ENCODE measurements at places on chromosomes 7 and 10.

- peak; percentile 56 for DNase-seq
Measured at GRCh38 chr10:87658321-87658795, 1.3 kb upstream of the PAPSS2 start.

GRCh38 chr7:47710201-47710935, 128.5 kb upstream of the TNS3 start:
- DNase-seq = no peak

DNA sequence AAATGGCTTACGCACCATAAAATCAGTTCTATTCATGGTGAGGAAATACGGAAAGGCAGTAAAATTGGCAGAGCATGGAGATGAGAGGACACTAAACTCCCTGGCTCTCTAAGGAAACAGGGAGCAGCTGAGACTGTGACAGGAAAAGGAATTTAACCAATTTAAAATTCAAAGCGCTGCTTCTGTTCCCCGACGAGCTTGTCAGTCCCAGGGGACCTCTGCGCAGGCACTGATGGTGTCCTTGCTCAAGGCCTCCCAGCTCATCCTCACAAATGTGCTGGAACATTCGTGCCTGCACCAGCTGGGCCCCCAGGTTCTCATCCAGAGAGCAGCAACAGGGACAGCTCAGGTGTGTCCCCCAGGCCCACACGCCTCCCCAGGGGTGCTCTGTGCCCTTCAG, 101.4 kb downstream of the MAD1L1 start:
- DNase-seq = no peak

DNA sequence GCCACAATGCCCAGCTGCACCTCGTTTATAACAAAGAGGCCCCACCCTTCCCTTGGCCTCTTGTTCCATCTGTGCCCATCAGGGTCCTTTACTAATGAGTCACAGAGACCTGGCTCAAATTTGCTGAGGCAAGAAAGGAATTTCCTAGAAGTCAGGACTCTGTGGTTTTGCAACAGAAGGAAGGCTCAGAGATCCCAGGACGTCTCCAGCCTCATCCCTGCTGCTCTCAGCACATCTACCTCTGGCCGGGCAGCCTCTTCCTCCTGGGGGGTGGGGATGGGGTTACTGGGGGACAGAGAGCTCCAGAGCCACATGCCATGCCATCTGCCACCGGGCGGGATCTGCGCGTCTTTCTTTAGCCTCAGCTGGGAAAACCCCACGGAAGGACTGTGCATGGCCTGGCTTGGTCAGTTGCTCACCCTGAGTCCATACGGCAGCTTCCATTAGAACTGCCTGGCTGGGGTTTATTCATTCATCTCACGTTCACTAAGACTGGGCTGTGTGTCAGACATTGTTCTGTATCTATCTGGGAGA, 41.9 kb upstream of the PSMG3 start:
- no peak for DNase-seq

DNA sequence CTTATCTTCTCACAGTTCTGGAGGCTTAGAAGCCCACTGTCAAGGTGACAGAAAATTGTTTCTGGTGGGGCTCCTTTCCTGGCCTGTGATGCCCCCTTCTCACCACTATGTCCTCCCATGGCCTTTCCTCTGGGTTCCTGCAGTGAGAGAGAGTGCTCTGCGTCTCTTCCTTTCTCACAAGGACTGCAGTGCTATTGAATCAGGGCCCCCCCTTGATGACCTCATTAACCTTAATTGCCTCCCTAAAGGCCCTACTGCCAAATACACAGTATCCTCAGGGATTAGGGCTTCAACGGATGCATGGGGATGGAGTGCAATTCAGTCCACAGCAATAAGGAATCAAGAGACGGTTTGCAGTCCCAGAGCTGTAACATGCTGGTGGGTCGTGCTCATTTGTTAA, 82.0 kb upstream of the GRB10 start:
- no peak for DNase-seq

GRCh38 chr10:21399392-21400035, 126.0 kb downstream of the SKIDA1 start:
- peak; percentile 24 for DNase-seq

DNA sequence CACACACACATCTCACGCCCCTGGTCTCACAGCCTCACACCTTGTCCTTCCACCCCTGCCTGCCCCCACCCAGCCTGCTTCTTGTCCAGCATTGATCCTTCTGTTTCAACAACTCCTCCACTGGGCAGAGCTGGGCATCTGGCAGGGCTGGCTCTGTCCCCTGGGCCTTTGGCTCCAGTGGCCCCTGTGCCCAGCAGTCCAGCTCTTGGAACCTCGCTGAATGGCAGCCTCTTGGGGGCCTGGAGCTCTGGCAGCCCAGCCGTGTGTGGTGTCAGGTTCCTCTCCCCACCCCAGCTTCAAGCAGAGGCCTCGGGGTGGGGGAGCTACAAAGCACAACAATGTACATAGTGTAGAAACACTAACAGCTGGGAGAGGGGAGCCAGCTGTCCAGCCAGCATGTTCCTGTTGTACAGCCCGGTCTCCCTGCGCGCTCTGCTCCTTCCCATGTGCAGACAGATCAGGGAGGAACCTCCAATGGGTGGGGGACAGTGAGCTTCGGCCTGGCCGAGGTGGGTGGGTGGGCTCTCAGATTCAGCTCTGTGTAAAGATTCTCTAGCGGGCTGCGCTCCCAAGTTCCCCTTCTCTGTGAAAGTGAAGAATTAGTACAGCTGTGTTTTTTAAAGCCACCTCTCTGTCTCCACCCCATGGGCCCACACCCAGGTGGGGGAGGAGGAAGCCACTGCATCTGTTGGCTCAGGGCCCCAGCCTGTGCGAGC, 19.4 kb downstream of the ZMIZ2 start:
- no peak for DNase-seq

GRCh38 chr10:129833468-129833950, 130.6 kb downstream of the EBF3 start:
- DNase-seq = no peak

- DNase-seq = no peak
Measured at GRCh38 chr7:95811846-95812445, 39.6 kb downstream of the DYNC1I1 start.

DNA sequence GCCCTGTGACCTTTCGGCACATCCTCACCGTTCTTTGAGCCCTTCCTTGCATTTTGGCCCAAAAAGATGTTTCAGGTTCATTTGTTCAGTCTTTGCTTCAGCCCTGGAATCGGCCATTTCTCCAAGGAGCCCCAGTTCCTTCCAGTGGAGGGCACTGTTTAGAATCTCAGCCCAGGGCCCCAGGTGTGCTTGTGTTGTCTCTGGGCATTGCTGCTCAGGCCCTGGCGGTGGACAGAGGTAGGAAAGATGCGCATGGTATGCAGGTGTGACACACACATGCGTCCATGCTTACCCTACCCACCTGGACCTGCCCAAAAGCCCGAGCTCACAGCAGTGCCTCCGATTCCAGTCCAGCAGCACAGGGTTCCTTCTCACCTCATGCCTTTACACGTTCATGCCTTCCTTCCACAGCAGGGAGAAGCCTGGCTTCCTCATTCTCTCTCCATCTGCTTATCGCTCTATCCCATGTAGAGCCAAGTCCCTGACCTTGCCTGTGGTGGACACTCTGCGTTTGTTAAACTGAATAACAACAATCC, 70.6 kb downstream of the LHPP start:
- DNase-seq = no peak

DNA sequence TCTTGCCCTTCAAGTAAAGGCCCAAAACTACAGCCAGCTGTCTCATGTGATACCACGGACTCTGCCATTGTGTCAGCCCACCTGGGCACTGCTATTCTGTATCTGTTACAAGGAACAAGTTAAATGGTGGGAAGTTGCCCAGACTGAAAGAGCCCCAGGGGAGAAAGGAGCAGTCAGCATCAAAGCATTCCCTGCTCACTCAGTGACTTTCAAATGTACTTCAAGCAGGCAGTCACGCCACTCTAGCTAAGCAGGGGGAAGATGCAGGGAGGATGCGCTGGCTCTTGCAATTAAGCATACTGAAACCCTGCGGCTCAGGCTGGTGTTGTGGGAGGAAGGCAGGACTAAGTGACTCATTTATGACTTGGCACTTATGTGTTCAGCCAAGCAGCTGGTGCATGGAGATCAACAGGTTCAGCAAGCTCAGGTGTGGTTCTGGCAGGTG, 1249.6 kb downstream of the TYW1 start:
- peak; percentile 83 for DNase-seq

- no peak for DNase-seq
Measured at GRCh38 chr7:140458916-140459315, 20.4 kb downstream of the MKRN1 start.

DNA sequence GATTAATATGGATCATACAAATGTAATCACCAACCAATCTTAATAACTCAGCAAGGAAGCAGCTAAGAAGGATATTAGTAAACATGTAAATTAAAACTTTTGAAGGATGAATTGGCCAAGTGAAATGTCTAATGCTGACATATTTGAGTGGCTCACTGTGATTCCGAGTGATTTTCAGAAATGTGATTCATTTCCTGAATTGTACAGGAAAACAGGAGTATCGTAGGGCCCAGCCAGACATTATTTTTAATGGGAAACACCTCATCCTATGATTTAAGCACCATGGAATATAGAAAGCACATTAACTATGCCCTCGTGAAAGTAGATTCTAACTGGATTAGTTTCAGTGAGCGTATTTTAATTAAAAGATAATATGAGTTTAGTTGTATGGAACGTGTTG, 82.3 kb downstream of the LHFPL3 start:
- no peak for DNase-seq

DNA sequence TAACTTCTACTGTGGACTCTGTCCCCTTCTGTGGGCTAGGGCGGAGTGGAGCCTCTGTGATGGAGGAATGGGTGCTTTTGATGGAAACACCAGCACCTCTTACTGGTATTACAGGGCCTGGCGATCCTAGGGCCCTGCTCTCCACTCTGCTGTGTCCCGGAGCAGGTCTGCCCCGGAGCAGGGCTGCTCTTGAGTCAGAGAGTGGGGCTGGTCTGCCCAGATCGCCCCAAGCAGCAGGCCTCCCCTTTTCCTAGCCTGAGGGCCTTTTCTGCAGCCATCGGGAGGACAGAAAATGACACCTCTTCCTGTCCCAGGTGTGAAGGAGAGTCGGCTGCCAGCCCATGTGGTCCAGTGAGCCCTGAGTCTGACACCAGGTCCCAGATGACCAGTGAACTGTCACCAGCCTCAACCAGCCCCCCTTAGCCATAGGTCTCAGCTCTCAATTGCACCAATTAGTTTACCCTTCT, 1.4 kb downstream of the ZNF282 start:
- no peak for DNase-seq

DNA sequence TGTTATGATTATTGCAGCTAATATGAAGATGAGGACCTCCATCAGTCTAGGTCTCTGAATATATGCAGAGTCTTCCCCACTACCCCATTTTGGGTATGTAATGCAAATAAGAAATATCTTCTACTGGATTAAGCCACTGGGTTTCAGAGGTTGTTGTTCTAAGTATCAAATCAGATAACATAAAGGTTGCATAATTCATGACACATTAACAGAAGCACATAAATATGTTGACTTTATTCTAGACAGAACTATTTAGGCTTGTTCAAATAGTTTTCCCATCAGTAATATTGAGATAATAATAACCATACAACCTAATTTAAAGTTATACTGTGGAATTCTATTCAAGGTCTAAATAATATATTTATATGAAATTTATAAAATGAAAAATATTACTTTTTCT, 157.1 kb downstream of the ETV1 start:
- DNase-seq = no peak

- DNase-seq = no peak
Measured at GRCh38 chr7:66939325-66939724, 18.3 kb downstream of the TMEM248 start.

- no peak for DNase-seq
Measured at GRCh38 chr10:33143160-33143728, 185.2 kb upstream of the ITGB1 start.

GRCh38 chr10:72490951-72491350, 134.9 kb downstream of the MICU1 start:
- DNase-seq = no peak

- no peak for DNase-seq
Measured at GRCh38 chr7:90944021-90944420, 320.2 kb upstream of the FZD1 start.

GRCh38 chr10:87507879-87508483, 3.3 kb downstream of the MINPP1 start:
- DNase-seq = no peak

GRCh38 chr7:148287538-148287937, 303.0 kb upstream of the C7orf33 start:
- DNase-seq = no peak

GRCh38 chr7:98629001-98629431, 11.9 kb downstream of the NPTX2 start:
- no peak for DNase-seq

- DNase-seq = no peak
Measured at GRCh38 chr7:132063800-132064199, 507.4 kb upstream of the PODXL start.

DNA sequence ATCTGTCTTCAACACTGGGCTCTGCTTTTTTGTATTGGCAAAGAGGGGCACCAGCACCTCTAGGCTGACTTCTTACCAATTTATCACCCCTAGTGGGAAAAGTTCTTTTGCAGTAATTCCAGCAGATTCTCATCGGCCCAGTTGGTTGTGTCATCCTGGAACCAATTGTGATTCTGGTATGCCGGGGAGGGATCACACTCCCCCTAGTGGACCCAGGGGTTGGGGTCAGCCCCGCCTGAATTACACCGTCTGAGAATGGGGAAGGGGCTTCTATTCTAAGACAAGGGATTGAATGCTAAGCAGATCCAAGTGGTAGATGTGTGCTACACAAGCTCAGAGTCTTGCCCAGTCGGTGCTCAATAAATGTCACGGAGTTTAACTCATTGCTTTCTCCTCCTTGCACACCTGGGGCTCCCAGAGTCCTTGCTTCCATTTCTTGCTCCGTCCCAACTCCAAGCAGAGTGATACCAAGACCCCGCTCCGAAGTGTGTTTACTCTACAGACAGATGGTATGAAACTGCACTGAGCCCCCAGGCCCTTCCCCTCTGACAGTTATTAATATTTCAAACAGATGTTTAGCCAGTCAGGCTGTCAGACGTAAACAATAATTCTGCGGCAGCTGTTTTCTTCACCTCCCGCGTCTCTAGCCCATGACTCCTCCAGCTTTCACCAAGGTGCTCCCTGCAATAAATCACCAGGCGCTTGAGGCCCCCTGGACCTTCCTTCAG, 71.9 kb downstream of the C10orf105 start:
- DNase-seq = no peak

- no peak for DNase-seq
Measured at GRCh38 chr10:132071667-132072066, 5.9 kb downstream of the JAKMIP3 start.

GRCh38 chr7:92622685-92623084, 32.5 kb upstream of the FAM133B start:
- DNase-seq = no peak

DNA sequence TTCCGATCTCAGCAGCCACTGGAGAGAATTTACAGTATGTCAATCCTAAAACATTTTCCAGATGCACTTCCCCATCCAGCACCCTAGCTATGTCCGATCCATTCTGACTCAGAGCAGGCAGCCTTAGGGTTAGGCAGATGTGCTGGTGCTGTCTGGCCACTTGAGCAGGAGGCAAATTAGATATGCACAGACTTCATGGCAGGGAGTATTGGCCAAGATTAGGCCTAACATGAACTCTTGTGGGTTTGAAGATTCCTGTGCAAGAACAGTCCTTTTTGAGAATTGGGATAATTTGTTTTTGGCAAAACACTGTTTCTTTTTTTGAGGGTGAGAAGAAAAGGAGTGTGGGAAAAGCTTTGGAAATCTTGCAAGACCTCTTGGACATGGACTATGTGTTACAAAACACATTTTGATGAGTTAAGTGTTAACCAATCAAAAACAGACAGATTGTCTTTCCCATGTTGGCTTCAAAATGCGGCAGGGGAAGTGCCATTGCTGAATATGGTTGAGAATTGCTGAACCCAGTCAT, 218.6 kb upstream of the INHBA start:
- DNase-seq = no peak

All from NCI-H748 treated with DMSO at 0.1 percent for 48 hours (cell line).